AG20443 (cell line): ENCODE measurements at places on chromosomes 11 and 22.

- DNase-seq: no peak
Observed at GRCh38 chr11:124398924-124399323, at the start of gene OR8B3. Gene OR8B3, minus strand, starts transcription at chr11:124399024. Its CDS starts 1,673 bp downstream, at chr11:124397351.

GRCh38 chr11:126754591-126755426 is 245.8 kb downstream of the KIRREL3 start:
- no peak for DNase-seq

DNA sequence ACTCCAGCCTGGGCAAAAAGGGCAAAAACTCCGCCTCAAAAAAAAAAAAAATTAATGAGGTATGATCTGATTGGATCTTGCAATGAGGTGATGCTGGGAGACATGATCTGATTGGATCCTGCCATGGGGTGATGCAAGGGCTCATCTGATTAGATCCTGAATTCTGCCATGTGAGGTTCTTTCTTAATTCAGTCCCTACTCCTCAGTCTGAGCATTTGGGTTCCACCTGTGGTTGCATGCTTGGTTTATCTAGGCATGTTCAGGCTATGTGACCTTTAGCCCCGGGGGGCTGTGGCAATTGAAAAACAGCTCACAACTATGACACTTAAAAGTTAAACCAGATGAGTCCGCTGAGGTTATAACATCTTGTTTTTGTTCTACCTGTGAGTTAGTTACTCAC is 4.8 kb upstream of the TRIM6 start:
- no peak for DNase-seq

DNA sequence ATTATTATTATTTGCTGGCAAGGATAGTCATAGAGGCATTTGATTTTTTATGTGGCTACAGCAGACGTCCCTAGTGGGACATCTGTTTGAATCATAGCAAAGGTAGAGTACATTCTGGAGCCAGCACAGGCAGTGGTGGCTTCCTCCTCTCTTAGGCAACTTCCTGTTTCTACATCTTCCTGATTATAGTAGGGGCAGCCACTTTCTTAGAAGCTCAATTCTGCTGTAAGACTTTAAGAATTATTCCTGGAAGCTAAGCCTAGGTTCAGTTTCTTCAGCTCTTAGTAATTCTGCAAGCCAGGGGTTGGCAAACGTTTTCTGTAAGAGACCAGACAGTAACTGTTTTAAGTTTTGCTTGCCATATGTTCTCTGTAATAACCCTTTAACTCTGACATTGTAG is 129.3 kb upstream of the TENM4 start:
- no peak for DNase-seq

DNA sequence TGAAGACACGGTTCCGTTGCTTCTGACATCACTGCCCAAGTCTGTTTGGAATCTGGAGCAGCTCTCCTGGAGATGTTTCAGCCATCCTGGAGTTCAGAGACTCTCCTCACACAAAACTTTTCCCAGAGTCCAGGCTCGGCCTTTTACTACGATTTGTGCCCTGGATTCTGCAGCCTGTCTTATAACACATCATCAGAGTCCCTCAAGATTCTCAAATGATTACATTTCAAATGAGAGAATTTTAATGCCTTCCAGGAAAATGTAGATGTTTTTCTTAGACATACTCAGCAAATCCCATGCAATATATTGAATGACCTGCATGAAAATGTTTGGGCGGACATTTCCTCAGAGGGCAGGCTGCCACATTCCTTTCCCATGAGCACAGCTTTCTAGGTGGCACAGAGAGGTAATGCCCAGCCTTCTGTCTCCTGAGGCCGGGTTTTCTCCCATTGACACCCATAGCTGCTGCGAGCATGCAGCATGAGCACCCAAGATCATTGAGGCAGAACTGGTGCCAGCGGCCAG is 129.1 kb downstream of the SNX19 start:
- no peak for DNase-seq

DNA sequence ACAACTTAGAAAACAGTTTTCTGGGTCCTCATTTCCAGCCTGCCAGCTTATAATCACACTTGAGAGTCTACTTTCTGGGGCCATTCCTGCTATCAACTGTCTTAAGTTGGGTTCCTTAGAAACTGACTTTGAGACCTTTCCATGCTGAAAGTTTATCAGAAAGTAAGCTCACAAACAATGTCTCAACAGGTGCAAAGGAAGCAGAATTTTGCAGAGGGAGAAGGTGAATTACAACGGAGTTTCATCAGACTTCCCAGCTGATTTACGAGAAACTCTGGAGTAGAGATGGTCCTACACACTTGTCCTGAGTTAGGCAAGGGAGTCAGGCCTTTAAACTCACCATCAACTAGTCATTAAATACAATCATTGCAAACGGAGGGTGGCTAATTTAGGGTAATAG is 4.7 kb upstream of the OR52I2 start:
- no peak for DNase-seq

- DNase-seq: no peak
Observed at GRCh38 chr11:15577519-15577918, 462.8 kb downstream of the INSC start.
